Adipose tissue (tissue), 3 donors: ENCODE measurements at places on chromosomes 3 and 15. TPM values are rescaled to one million over a fixed set of nuclear protein-coding genes. Genes with fewer than 3 reads are reported as not detected.

Gene GASK1A
- polyA plus RNA-seq, result 1.6 TPM

Gene LTK
- 0.86 TPM for polyA plus RNA-seq

Gene C3orf49
- polyA plus RNA-seq, result not detected

Gene HIGD2B
- polyA plus RNA-seq, result not detected

Gene TM6SF1
- 8.8 TPM for polyA plus RNA-seq

Gene HRH1
- polyA plus RNA-seq, result 1.6 TPM

Gene SNTN
- polyA plus RNA-seq, result 0.06 TPM

Gene MCTP2
- polyA plus RNA-seq, result 4.7 TPM

Gene PIGZ
- 5.8 TPM for polyA plus RNA-seq

Gene ALS2CL
- polyA plus RNA-seq, result 27.7 TPM

Gene PP2D1
- polyA plus RNA-seq, result not detected

Gene CACNA1D
- 2.1 TPM for polyA plus RNA-seq

Gene SCG5
- 59.5 TPM for polyA plus RNA-seq

Gene STARD9
- polyA plus RNA-seq, result 15.0 TPM

Gene ISLR
- 22.2 TPM for polyA plus RNA-seq

Gene ATRIP
- polyA plus RNA-seq, result 4.0 TPM

Gene MST1R
- polyA plus RNA-seq, result 2.5 TPM

Gene TMEM44
- polyA plus RNA-seq, result 9.1 TPM

Gene C3orf52
- polyA plus RNA-seq, result 3.4 TPM

Gene TMC3
- not detected for polyA plus RNA-seq

Gene AGBL1
- not detected for polyA plus RNA-seq
